ENCODE measurements at places on chromosomes 6 and 20.

GRCh38 chr6:109117346-109118035 lies 22.2 kb downstream of the CEP57L1 start:
- DNase-seq, result no peak
- H3K4me1 ChIP-seq, result peaks cover 32% of the 10 kb centered on the region
- no peak overlapping the region for H3K27ac ChIP-seq
- H3K4me3 ChIP-seq, result no peak overlapping the region

- H3K4me3 ChIP-seq, result no peak overlapping the region
- no peaks in the 10 kb centered on the region for H3K27me3 ChIP-seq
- H3K36me3 ChIP-seq, result no peaks in the 10 kb centered on the region
Measured at GRCh38 chr6:102154176-102154575, 760.7 kb downstream of the GRIK2 start.

- H3K4me1 ChIP-seq, result no peaks in the 10 kb centered on the region
- H3K27ac ChIP-seq, result no peak overlapping the region
- no peak overlapping the region for H3K4me3 ChIP-seq
Measured at GRCh38 chr20:20780127-20780824, 67.8 kb upstream of the RALGAPA2 start.

GRCh38 chr6:130961148-130961547 lies 101.9 kb downstream of the EPB41L2 start:
- peaks cover 2% of the 10 kb centered on the region for H3K4me1 ChIP-seq
- no peak overlapping the region for H3K4me3 ChIP-seq
- no peaks in the 10 kb centered on the region for H3K27me3 ChIP-seq
- no peak for DNase-seq
- H3K36me3 ChIP-seq, result peaks cover 2% of the 10 kb centered on the region
